Ascending aorta (tissue), 2 donors: ENCODE measurements at places on chromosomes 6 and 20. TPM values are rescaled to one million over a fixed set of nuclear protein-coding genes. Genes with fewer than 3 reads are reported as not detected.

Gene NKAIN2
- 0.11 TPM for total RNA-seq

GRCh38 chr6:39614393-39614950 lies 110.7 kb downstream of the KIF6 start:
- no peak for DNase-seq

Gene NT5E
- 143 TPM for total RNA-seq

- no peak for DNase-seq
These were observed 214.8 kb downstream of the ADGB start for GRCh38 chr6:146813554-146813953.

DNA sequence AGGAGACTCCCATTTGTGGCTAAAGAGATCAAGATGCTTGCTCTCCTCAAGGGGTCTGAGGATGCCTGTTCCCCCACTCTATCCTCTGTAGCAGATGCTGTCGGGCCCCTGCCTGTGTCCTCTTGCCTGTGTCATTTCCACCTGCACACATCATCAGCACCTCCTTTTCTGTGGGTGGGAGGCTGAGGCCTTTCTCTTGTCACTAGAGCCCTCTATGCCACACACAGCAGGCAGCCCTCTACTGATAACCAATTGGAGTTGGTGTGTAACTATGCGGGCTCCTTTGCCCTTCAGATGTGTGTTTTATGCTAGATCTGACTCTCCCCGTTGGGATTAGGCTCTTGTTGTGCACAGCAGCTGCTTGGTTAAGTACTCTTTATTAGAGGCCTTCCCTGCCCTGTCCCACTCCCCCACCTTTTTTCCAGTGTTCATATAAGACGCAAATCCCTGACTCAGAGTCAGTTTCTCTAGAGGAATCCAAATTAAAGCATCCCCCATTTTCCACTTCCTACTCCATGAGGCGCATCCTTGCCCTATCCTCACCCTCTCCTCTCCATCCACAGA lies 7.7 kb downstream of the TREML2 start:
- DNase-seq = no peak

Gene OXT
- total RNA-seq = not detected

DNA sequence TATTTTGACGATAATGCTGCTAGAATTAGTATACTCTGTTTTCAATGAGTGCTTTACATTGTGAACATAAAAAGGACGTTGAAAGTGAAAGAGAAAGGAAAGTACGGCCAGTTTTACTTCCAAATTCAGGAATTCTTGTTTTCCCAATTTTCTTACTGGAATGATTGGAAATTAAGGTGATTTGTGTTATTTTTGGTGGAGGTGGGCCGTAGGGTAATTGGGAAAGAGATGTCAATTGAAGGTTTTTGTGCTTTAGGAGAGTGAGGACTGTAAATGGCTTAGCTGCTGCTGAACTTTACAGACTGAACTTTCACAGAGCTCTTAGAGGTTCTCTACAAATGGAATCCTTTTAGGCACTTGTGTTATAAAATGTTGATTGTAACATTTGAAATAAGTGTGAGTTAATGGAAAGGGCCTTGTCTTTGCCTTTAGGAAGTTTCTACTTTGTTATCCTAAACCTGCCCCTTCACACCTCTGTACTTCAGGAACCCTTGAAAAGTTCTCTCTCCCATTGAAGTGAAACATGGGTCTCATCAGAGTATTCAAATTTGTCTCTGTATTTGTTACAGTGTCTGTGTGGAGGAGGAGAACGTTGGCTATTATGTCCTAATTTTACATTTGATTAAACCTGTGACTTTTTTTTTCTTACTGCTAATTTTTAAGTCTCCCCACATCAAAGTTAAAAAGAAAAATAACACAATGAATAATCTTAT lies 256.4 kb downstream of the ARID1B start:
- DNase-seq = no peak

DNA sequence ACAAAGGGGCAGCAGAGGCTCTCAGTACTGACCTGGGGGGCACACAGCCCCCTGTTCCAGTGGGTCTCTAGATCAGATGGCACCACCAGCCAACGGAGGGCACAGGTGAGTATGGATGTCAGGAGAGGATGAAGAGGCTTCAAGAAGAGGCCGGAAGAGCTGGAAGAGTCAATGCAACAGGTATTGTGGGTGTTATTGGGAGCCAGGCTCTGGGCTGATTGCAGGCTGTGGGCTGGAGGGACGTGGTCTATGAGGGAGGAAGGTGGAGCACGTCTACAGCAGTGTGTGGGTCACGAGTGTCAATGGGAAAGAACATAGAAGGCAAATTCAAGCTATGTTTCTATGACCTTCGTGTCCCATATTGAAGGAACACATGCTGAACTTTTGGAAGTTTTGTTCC lies 18.8 kb upstream of the TAGAP start:
- DNase-seq = no peak

DNA sequence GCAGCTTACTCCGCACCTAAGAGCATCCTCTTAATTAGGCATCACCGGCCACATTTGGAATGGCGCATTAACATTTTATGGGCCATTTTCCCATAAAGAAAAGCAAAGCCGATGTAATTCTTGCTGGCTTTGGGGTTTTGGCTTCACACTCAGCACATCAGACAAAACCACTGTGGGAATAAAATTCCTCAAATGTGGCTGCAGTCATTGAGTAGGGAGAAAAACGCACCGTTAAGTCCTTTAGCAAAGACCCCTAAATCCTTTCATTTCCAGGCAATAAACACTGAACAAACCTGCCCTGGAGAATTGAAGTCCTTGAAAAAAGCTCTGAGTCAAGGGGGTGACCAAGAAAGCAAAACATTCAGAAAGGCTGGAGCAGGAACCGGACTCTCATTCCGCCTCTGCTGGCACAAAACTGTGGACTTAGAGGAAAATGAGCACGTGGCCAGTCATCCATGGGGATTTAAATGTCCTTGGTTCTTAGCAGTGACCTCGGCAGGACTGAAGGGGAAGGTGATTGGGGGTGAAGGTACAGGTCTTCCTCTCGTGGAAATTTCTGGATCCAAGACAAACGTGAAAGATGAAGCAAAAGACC lies 102.9 kb downstream of the CDH4 start:
- no peak for DNase-seq
